ENCODE measurements at places on chromosomes 6 and 20. TPM values are rescaled to one million over a fixed set of nuclear protein-coding genes. Genes with fewer than 3 reads are reported as not detected.

DNA sequence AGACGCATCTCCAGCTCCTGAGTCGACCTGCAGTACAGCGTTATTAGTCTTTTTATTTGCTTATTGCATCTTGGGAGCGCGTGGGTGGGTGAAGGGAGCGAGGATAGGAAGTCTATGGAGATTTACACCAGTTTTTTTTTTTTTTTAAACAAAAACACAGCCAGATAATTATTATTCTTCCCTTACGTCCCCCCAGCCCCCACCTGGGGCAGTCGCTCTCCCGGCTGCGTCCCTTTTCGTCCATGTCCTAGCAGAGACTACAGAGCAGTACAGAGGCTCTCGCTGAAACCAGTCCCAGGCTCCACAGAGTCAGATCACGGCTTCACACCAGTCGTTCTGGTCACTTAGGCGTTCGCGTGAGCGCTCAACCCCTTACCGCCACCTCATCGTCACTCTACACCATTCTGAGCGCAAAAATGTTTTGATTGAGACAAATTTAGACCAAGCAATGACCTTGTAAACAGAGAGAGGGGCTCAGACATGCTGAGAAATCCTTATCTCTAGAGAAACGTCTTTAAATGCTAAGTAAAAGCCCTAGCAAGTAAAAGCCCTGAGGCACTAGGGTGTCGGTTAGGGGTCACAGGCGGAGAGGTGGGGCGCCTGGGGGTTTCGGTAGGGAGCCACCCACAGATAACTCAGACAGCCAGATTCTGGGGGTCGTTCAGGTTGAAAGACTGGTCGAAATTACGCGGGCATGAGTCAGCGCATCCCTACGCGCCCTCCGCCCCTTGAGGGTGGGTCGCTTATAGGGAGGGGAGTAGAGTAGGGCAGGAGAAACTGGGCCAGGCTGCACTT, 975 bp upstream of the PPT2 start:
- peaks cover 18% of the 10 kb centered on the region for H3K4me1 ChIP-seq
- peak overlapping the region; percentile 65 for H3K4me3 ChIP-seq
- H3K36me3 ChIP-seq, result no peaks in the 10 kb centered on the region
- peaks cover 53% of the 10 kb centered on the region for H3K27me3 ChIP-seq

DNA sequence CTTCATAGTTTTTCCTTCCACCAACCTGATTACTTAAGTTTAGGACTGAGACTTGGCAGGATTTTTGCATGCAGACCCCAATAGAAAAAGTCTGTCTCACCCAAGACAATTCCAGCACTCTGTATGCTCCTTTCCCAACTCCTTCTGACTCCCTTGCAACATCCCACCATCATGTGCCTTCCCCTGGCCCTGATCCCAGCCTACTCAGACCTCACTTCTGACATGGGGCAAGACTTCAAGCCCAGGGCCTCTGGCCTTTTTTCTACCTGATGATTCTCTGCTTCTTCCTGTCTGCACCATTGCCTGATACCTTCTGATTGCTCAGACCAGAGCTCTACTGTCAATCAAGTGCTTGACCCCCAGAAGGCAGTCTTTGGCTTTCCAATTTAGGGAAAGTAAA, 96.6 kb downstream of the HAO1 start:
- DNase-seq, result no peak
- H3K27ac ChIP-seq, result no peak overlapping the region
- no peaks in the 10 kb centered on the region for H3K27me3 ChIP-seq
- no peaks in the 10 kb centered on the region for H3K4me1 ChIP-seq

GRCh38 chr6:34143884-34144580, 1.9 kb downstream of the GRM4 start:
- H3K4me1 ChIP-seq, result peaks cover 39% of the 10 kb centered on the region
- DNase-seq, result peak; percentile 95
- no peaks in the 10 kb centered on the region for H3K36me3 ChIP-seq
- H3K27me3 ChIP-seq, result peaks cover 77% of the 10 kb centered on the region
- H3K27ac ChIP-seq, result no peak overlapping the region

- H3K27me3 ChIP-seq, result no peaks in the 10 kb centered on the region
- H3K4me3 ChIP-seq, result no peak overlapping the region
- H3K4me1 ChIP-seq, result peaks cover 37% of the 10 kb centered on the region
- H3K36me3 ChIP-seq, result no peaks in the 10 kb centered on the region
- DNase-seq, result peak; percentile 21
Measured at GRCh38 chr20:49569411-49570115, 1.6 kb upstream of the PTGIS start.

DNA sequence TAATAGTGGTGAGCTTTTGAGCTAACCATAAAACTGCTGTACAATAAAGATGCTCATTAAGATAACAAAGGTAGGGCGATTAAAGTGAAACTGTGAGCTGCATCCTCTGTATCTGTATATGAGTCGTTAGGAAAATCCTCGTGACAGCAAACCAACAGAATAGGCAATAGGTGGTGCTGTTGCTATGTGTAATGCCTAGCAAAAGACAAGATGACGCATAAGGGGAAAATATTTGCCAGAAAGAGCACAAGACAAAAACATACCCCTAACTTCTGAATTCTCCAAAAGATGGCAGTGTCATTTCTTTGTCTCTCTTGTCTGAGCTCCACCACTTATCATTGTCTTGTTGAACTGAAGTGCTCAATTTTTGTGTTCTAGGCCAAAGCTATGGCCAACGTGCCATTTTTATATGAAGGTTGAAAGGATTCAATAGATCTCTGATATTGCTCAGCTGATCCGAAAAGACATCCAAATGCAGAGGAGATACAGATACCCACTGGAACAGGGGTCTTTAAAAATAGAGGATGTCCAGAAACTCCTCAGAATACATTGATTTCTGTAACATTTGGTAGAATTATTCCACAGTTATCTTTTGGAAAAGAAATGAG, 56.3 kb upstream of the ANKEF1 start:
- H3K27ac ChIP-seq, result no peak overlapping the region
- no peak overlapping the region for H3K4me3 ChIP-seq
- H3K27me3 ChIP-seq, result no peaks in the 10 kb centered on the region
- no peaks in the 10 kb centered on the region for H3K4me1 ChIP-seq
- DNase-seq, result peak; percentile 80

DNA sequence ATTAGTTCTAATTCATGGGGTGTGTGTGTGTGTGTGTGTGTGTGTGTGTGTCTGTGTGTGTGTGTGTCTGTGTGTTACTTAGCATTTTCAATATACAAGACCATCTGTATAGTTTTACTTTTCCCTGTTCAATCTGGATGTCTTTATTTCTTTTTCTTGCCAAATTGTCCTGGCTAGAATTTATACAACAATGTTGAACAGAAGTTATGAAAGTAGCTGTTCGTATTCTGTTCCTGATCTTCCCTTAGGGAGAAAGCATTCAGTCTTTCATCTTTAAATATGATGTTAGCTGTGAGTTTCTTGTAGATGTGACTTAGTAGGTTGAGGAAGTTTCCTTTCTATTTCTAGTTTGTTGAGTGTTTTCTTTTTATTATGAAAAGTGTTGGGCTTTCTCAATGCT, 334.7 kb upstream of the RNF24 start:
- H3K36me3 ChIP-seq, result no peaks in the 10 kb centered on the region
- H3K27ac ChIP-seq, result no peak overlapping the region
- H3K27me3 ChIP-seq, result no peaks in the 10 kb centered on the region
- no peak overlapping the region for H3K4me3 ChIP-seq

- H3K27ac ChIP-seq, result no peak overlapping the region
- H3K27me3 ChIP-seq, result peaks cover 18% of the 10 kb centered on the region
- DNase-seq, result peak; percentile 74
- H3K4me3 ChIP-seq, result no peak overlapping the region
- peaks cover 19% of the 10 kb centered on the region for H3K4me1 ChIP-seq
Measured at GRCh38 chr6:46655803-46656202, 3.0 kb downstream of the SLC25A27 start.

The PSORS1C2 gene
- total RNA-seq, result not detected

GRCh38 chr6:89298680-89299465, 16.2 kb downstream of the GABRR2 start:
- H3K27me3 ChIP-seq, result no peaks in the 10 kb centered on the region
- H3K27ac ChIP-seq, result no peak overlapping the region
- H3K4me3 ChIP-seq, result no peak overlapping the region

The EBF4 gene
- total RNA-seq, result 1.9 TPM

DNA sequence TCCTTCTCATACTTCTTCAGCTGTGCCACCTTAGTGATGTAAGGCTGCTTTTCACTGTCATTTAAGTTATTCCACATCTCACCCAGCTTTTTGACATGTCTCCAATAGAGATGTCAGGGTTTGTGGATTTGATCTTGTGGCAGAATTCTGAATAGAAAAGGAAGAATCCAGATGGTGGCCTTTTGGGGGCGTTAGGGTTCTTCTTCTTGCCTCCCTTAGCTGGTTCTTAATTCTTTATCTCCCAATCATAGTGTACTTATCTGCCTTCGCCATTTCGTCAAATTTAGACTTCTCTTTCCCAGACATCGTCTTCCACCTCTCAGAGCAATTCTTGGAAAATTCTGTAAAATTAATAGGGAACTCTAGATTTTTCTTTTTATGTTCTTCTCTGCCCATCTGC, 422.9 kb downstream of the GJA1 start:
- DNase-seq, result no peak
- H3K4me1 ChIP-seq, result peaks cover 9% of the 10 kb centered on the region
- no peaks in the 10 kb centered on the region for H3K27me3 ChIP-seq
- H3K36me3 ChIP-seq, result no peaks in the 10 kb centered on the region
- no peak overlapping the region for H3K27ac ChIP-seq

The F13A1 gene
- total RNA-seq, result 3.6 TPM

The NKAPL gene
- not detected for total RNA-seq

DNA sequence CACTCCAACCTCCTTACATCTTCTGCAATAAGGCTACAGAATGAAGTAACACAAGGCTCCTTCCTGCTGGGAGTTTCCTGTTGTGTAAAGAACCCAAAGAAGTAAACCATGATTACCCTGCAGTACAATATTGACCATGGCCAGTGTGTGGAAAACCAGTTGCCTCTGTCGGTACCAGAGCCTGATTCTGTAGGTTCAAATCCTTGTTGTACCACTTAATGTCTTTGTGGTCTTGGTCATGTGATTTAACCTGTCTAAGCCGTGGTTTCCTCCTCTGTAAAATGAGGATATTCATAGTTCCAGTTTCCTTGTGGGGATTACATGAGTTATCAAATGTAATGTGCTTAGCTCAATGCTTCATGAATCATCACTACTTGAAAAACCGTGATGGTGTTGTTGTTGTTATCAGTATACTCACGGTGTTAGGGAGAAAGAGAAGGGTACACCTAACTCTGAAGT, 60.3 kb upstream of the PRELID3B start:
- no peak for DNase-seq
- H3K27ac ChIP-seq, result no peak overlapping the region
- no peaks in the 10 kb centered on the region for H3K27me3 ChIP-seq
- no peaks in the 10 kb centered on the region for H3K4me1 ChIP-seq
- H3K36me3 ChIP-seq, result no peaks in the 10 kb centered on the region

DNA sequence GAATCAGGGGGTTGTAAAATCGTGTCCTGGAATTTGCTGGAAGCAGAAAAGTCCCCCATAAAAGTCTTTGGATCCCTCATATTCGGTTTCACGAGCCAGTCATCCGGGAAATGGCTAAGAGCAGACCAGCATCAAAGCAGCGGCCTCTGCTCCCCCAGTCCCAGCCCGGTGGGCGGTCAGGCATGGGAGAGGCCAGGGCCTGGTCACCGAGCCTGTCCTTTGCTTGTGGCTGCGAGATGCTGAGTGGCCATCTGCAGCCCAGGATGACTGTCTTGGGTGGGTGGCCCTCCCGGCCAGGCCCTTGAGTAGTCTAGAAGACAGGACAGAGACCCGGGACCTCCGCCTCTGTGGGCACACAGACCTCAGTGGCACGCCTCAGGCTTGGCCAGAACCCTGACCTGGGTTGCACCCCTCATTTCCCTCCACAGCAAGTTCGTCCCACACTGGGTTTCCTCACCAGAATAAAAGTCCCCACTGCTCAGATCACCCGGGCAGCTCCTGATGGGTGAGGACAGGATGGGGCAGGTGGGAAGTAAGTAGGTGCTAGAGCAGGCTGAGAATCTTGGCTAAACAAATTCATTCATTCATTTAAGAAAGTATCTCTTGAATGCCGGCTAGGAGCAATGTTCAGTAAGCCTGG, 172.1 kb downstream of the BMP7 start:
- H3K27me3 ChIP-seq, result peaks cover 42% of the 10 kb centered on the region
- H3K36me3 ChIP-seq, result no peaks in the 10 kb centered on the region
- H3K27ac ChIP-seq, result no peak overlapping the region
- no peak overlapping the region for H3K4me3 ChIP-seq
- peaks cover 10% of the 10 kb centered on the region for H3K4me1 ChIP-seq
- DNase-seq, result no peak

The NAPB gene
- total RNA-seq, result 23.8 TPM

The PPP1R11 gene
- total RNA-seq, result 28.4 TPM

The CFB gene
- not detected for total RNA-seq

GRCh38 chr6:99822741-99823512, 171.1 kb downstream of the MCHR2 start:
- H3K4me3 ChIP-seq, result peak overlapping the region; percentile 39
- H3K27ac ChIP-seq, result no peak overlapping the region
- peaks cover 5% of the 10 kb centered on the region for H3K4me1 ChIP-seq
- peak; percentile 64 for DNase-seq
- no peaks in the 10 kb centered on the region for H3K27me3 ChIP-seq

The MEP1A gene
- total RNA-seq, result not detected

DNA sequence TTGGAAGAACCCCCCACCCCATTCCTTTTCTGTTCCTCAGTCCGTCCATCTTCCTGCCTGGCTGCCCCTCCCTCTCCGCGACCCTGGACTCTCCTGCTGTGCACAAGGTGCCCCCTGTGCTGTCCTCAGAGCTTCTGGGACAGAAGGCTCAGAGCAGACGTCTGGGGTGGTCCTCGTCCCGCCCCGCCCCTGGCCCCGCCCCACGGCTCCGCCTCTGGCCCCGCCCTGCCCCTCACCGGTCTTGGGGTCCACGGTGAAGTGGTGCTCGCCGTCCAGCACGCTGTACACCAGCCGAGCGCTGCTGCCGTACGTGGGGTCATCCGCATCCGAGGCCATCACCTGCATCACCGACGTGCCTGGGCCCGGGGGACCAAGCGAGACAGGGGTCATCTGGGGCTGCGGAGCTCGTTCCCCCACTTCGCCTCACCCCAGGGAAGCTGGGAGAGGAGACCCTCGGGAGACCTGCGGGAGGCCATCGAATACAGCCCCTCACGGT, 81.0 kb downstream of the CDH22 start:
- no peaks in the 10 kb centered on the region for H3K36me3 ChIP-seq
- no peak overlapping the region for H3K27ac ChIP-seq
- H3K27me3 ChIP-seq, result no peaks in the 10 kb centered on the region
- peaks cover 11% of the 10 kb centered on the region for H3K4me1 ChIP-seq

- H3K4me3 ChIP-seq, result no peak overlapping the region
- H3K27me3 ChIP-seq, result no peaks in the 10 kb centered on the region
- H3K4me1 ChIP-seq, result peaks cover 33% of the 10 kb centered on the region
- no peak overlapping the region for H3K27ac ChIP-seq
- H3K36me3 ChIP-seq, result no peaks in the 10 kb centered on the region
- DNase-seq, result no peak
Measured at GRCh38 chr6:15260099-15260821, 14.4 kb downstream of the JARID2 start.

- no peak overlapping the region for H3K4me3 ChIP-seq
- H3K27ac ChIP-seq, result no peak overlapping the region
- H3K4me1 ChIP-seq, result peaks cover 3% of the 10 kb centered on the region
- no peak for DNase-seq
Measured at GRCh38 chr20:15609921-15610320, 963.3 kb downstream of the KIF16B start.

All from neural progenitor cell (in vitro differentiated cells).